Umbilical cord (tissue), 2 donors: ENCODE measurements at places on chromosomes 3 and 15.

DNA sequence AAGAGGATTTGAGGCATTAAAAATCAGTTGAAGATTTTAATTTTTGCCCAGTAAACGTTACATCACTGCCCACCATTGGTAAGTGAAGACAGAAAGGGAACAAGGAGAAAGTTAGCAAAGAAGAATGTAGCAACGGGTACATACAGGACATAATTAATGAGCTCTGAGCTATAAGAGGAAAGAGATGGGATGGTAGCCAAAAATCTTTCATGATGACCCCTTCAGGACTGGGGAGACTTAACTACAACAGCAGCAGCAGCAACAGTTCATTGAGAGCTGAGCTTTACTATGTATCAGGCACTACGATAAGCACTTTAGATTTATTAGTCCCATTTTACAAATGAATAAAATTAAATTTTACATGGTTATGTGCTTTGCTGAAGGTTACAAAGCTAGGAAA lies 18.4 kb downstream of the EMC4 start:
- no peak for DNase-seq

GRCh38 chr15:92984161-92984560 lies 84.0 kb downstream of the CHD2 start:
- no peak for DNase-seq

DNA sequence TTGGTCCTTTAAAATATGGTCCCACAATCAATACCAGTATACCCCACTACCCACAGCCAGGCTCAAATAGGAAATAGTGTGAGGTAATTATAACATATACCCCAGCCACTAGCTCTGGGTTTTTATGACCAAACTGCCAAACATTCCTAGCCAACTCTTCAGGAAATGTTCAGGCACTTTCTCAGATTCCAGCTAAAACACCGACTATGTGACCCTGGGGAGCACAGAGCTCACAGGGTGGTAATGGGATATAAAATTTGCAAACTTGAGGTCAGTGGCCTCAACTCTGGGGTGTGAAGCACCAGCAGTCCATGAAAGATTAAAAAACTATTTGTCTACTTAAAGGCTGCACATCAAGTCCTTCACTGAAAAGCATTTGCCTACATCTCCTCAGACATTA lies 12.9 kb downstream of the FBN1 start:
- no peak for DNase-seq

- no peak for DNase-seq
These were observed 69.6 kb upstream of the CTNNB1 start for GRCh38 chr3:41129731-41130130.

GRCh38 chr15:31871166-31871886 lies 159.0 kb upstream of the CHRNA7 start:
- no peak for DNase-seq

DNA sequence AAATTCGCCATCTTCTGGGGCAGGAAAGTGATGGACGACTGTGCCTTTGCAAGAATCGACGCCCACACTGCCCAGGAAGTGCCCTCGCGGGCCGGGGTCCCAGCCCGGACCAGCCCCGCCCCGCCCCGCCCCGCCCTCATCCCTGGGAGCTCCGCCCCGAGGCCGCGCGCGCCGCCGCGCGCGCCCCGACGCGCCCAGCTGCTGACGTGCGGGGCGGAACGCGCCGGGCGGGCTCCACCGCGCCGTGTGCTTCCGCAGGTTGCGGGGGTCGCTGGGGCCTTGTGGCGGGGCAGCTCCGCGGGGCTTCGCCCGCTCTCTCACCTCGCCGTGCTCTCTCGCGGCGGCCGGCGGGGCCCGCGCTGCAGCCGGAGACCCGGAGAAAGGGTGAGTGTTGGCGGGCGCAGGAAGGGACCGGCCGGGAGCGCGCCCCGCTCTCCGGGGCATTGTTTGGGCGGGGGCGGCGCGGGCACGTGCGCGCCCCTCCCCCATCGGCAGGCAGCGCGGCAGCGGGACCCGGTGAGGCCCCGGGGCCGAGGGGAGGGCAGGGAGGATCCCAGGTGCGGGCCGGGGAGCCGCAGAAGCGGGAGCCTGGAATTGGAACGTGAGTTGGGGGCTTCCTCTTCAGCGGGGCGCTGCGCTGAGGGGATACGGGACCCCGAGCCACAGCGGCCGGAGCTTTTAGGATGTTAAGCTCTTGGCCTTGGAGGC lies at the start of gene YEATS2:
YEATS2 (plus strand) TSS at position 188 of the 708 bp plus-strand sequence. CDS start 17,366 bp downstream, outside the sequence.
- peak; percentile 78 for DNase-seq
